ENCODE measurements at places on chromosomes 2 and 18.

DNA sequence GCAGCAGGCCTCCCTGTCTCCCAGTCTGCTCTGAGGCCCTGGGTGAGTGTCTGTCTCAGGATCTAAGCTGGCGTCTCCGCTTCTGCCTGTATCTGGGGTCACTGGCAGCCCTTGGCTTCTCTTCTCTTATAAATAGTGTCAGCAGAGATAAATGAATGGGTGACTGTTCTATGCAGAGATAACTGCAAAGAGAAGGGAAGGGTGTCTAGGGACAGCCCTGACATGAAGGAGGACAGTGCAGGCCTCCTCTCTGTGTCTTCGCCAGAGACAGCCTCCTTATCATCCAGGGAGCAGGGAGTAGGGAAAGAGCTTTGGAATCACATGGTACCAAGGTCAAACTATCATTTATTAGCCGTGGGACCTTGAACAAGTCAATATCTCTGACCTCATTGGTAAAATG lies 28.3 kb upstream of the GMPPA start:
- no peak for DNase-seq

GRCh38 chr2:74772046-74772445 lies 61.9 kb upstream of the HK2 start:
- no peak for DNase-seq

GRCh38 chr18:58057291-58057965 lies 13.4 kb downstream of the NEDD4L start:
- DNase-seq = no peak

DNA sequence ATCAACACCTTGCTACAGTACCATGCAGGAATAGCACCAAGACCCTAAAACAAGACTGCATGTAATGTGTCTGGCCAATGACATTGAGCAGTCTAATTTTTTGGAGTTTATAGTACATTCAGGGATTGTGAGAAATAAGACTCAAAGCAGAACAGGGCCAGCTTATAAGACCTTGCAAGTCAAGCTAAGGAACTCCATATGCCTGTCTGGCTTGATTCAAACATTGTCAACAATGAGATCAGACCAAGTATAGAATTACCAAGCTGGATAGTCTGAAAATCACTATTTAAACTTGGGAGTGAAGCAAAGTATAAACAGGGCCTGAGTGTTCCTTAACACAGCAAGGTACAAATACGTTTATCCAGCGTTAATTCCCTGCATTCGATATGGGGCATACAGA lies 370.9 kb downstream of the CNTNAP5 start:
- DNase-seq = no peak

DNA sequence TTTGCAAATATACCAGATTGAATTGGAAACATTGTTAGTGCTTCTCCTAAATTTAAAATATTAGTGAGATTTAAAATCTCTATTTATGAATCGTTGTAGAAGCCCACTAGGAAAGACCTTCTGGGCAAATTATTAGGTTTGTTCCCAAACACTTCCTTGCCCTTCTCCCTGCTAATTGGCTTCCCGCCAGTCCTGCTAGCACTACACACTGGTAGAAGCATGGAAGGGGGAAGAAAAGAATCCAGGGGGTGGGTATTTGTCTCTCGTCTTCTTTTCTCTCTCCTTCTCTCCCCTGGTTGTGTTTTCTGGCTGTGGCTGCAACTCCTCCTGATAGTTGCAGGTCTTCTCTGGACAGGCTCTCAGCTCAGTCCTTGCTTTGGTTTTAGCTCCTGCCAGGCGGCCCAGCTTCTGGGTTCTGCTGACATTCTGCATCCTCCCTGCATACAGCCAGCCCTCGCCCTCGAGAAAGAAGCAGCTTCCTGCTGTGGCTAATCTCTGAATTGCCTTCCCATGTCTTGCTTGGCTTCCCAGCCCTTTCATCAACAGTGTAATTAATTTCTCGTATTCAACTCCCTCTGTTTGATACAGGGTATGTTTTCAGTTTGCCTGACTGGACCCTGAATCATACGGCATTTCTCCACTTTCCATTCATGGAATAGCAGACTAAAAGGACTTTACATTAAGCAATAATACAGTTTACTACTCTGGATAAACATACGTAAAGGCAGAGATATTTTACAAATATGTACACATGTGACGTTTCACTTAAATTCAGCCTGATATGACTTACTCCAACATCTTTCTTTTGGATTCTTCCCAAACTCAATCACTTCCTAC lies 6.9 kb upstream of the PARD3B start:
- no peak for DNase-seq

DNA sequence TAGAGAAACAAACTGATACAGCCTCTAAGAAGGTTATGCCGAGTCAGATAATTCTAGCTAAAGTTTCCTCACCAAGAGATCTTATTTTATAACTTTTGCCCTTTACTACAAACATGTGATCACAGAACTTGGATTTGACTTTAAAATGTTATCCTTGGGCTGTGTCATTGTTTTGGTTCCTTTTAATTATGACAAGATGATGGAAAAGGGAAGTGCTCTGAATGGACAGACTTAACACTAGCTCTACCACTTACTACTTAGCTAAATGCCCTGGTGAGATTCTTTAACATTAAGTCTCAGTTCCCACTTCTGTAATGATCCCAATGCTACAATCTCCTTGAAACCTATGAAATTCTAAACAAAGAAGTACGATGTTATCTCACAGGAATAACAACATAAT lies 69.9 kb downstream of the RTTN start:
- no peak for DNase-seq

DNA sequence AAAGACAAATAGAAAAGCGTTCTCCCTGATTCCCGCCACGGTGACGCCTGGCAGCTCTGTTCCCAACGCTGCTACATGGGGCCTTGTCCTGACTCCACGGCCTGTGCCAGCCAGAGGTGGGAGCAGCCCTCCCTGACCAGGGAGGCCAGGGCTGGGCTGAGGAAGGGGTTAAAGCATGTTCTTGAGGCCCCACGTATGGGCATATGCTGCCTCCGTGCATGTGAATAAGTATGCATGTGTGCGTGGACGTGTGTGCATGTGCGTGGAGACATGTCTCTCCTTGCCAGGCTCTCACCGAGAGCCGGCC lies 1.6 kb upstream of the SNED1 start:
- no peak for DNase-seq

DNA sequence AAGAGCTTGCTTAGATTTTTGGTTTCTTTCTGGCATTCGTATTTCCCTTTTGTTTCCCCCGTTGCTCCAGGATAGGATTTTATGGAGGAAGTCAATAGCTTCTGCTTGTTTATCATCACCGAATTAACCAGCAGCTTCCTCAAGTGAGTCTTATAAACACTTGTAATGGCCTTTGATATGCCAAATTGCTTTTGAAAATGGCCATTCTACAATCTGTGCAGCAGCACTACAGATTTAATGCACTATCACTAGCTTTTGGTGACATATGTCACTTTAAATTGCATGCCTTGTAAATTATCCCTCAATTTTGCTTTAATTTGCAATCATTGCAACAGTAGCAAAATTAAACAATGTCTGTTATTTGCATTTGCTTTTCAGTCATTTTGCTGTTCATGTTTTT lies 774.7 kb downstream of the METTL4 start:
- DNase-seq = no peak

- DNase-seq = no peak
Measured at GRCh38 chr2:127173057-127173456, 47.0 kb downstream of the CYP27C1 start.

Measured in stimulated activated CD4-positive, alpha-beta T cell treated with anti-CD3 and anti-CD28 coated beads, Interleukin-2, amount 100 ng/mL, for 4 hours (primary cell).